ENCODE measurements at places on chromosomes 7 and 10.

DNA sequence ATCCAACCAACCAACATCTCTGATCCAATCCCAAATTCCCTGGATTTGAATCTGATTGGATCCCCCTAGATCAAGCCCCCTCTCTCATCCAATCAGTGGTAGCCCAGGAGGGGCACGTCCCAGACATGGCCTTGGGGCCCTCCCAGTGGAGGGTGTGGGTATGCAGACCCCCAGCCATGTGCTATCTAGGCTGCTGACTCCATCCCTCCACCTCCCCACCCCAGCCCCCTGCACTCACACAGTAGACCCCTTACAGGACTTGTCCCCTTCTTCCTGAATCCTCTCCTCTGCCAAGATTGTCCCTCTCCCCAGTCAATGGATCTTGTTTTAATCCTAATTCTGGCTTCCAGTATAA is 153.4 kb downstream of the OAT start:
- DNase-seq, result no peak

GRCh38 chr10:58477122-58477521 is 35.5 kb upstream of the BICC1 start:
- DNase-seq, result no peak

- no peak for DNase-seq
These were observed 251.0 kb downstream of the MALRD1 start for GRCh38 chr10:19299645-19300044.

- DNase-seq, result no peak
These were observed 246.8 kb downstream of the ELMO1 start for GRCh38 chr7:37201876-37202198.

DNA sequence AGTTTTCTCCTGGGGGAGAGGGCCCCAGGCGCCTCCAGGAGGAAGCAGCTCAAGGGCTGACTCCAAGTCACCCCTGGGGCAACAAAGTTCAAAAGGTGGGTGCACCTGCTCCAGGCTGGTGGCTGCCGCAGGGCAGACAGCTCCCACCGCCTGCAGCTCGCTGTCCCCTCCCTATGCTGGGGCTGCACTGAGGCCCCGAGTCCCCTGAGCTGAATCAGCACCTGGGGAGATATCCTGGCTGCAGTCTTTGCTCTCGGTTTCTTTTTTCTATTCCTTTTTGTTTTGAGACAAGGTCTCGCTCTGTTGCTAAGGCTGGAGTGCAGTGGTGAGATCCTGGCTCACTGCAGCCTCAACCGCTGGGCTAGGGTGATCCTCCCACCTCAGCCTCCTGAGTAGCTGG is 183.4 kb downstream of the DNAJB6 start:
- no peak for DNase-seq

GRCh38 chr10:122021379-122021778 is 32.4 kb downstream of the TACC2 start:
- no peak for DNase-seq

DNA sequence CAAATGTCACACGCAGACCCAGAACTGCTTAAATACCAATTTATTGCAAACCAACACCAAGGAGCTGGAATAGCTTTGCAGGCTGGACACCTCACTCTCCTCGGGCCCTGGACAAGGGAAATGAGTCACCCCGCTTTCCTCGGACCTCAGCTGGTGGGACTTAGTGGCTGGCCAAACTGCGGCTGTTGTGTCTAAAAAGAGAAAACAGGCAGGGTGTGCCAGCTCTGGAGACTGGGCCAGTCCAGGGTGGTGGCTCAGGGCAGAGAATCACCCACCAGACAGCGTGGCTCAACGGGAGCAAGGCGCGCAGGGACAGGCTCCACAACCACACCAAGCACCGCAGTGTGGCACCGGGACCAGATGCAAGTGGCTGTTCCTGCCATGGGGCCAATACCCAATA is 58.2 kb upstream of the CAMK2B start:
- no peak for DNase-seq

- DNase-seq, result no peak
These were observed 134.2 kb downstream of the NRCAM start for GRCh38 chr7:108322046-108322445.

GRCh38 chr7:148135116-148135515 is 455.4 kb upstream of the C7orf33 start:
- no peak for DNase-seq

- peak; percentile 27 for DNase-seq
These were observed 142.4 kb downstream of the DIP2C start for GRCh38 chr10:546971-547590.

DNA sequence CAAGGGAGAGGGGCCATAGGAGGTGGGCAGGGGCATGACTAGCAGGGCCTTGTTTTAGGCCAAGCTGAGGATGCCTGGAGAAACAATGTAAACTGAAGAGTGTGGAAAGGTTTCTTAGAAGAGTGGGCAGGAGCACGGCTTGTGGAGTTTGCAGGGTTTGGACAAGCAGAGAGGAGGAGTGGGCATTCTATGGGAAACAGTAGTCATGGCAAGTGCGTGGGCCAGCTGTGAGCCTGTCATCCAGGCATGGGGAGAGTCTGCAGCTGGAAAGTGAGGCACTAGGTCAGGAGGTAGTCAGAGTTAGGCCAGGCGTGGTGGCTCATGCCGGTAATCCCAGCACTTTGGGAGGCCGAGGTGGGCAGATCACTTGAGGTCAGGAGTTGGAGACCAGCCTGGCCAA is 130.1 kb downstream of the SH3PXD2A start:
- DNase-seq, result no peak

- DNase-seq, result no peak
These were observed 569.1 kb downstream of the DNAJB6 start for GRCh38 chr7:157905651-157906461.

GRCh38 chr7:142030294-142030693 is 34.6 kb downstream of the MGAM start:
- DNase-seq, result peak; percentile 39

DNA sequence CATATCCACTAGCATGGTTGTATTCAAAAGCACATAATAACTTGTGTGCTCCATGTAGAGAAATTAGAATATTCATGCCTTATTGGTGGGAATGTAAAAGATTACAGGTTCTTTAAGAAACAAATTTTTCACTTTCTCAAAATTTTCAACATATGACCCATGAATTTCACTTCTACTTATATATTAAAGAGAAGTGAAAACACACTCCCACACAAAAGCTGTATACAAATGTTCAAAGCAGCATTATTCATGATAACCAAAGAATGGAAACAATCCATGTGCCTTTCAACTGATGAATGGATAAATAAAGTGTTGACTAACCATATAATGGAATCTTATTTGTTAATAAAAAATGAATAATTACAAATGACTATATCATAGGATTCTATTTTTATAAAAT is 694.5 kb upstream of the PCDH15 start:
- no peak for DNase-seq

DNA sequence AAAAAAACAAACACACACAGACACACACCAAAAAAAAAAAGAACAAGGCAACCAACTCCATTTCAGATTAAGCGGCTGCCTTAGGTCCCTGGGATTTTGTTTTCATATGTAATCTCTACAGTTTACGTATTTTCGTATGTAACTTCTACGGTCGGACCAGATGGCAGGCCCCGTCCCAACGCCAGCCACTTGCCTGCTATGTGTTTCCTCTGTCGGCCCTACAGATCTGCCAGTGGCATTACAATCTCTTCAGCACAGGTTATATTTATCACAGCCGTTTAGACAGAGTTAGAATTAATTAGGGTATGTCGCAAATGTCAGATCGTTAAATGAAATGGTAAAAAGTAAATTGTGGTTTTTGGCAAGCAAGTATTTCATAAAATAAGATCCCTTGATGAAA is 99.3 kb downstream of the DNAJB6 start:
- no peak for DNase-seq

DNA sequence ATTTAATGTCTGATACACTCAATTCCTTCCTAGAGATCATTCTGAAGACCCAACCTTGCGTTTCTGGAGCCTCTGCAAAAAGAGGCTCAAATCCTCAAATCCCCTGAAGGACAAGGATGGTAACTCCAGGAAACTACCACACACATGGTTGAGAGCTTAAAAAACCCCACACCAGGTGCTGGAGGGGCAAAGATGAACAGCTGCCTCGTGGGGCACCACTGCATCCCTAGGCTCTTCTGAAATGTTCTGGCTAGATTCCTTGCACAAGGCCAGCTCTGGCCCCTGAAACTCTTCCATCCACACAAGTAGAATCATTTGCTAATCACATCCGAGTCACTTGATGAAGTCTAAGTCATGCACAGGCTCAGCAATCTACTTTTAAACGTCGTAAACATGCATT is 286.6 kb downstream of the ELMO1 start:
- DNase-seq, result no peak

DNA sequence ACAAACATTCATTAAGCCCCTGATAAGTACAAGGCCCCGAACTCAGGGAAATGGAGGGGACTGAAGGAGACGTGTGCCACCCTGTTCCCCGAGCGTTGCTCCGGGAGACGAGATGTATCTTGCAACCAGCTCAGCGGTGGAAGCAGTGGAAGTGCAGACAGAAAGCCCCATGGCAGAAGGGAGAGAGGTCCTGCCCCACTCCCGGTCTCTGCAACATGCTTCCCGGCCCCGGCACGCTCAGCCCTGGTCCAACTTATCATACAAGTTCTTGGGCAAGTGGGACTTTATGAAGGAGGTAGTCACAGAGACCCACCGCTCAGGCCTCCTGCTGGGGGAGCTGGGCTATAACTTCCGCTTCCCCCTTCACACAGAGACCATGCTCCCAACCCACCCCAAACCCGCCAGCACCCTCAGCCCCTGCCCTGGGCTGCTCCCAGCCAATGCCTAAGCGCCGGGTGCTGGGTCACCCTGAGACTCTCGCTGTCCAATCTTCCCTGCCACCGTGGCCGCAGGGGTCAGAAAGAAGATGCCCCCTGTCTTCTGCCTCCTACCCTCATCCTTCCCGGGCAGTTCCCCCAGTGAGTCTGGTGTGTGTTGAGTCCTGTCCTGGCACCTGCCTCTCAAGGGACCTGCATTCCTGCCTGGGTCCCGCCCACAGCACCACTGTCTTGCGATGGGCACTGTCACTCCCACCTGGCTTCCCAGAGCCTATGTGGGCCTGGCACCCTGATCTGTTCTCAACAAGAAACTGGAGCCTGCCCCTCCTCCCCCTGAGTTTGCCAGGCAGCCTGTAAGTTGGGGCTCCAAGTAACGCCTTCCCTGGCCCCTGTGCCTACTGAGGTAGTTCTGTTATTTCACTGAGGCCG is 157.7 kb downstream of the PRKAG2 start:
- no peak for DNase-seq

- no peak for DNase-seq
These were observed 23.9 kb upstream of the AP5Z1 start for GRCh38 chr7:4751398-4751947.

- DNase-seq, result no peak
These were observed 11.3 kb downstream of the PLAU start for GRCh38 chr10:73922007-73922863.

- no peak for DNase-seq
These were observed 17.2 kb upstream of the SLC26A4 start for GRCh38 chr7:107643407-107643806.

Measured in inflammatory macrophage (primary cell).